ENCODE measurements at places on chromosomes 13 and 19. TPM values are rescaled to one million over a fixed set of nuclear protein-coding genes. Genes with fewer than 3 reads are reported as not detected.

The KIR2DL4 gene
- total RNA-seq, result 0.25 TPM

The CYP4F3 gene
- 0.14 TPM for total RNA-seq

The DZIP1 gene
- total RNA-seq, result not detected

The MBD3L4 gene
- total RNA-seq, result not detected

The DAND5 gene
- 1.3 TPM for total RNA-seq

The RPL36 gene
- 1,044 TPM for total RNA-seq

All from activated naive CD4-positive, alpha-beta T cell treated with anti-CD3 and anti-CD28 coated beads, Interleukin-2, amount 50 U/mL, for 72 hours (primary cell).